T-helper 17 cell (primary cell): ENCODE measurements at places on chromosomes 7 and 10.

DNA sequence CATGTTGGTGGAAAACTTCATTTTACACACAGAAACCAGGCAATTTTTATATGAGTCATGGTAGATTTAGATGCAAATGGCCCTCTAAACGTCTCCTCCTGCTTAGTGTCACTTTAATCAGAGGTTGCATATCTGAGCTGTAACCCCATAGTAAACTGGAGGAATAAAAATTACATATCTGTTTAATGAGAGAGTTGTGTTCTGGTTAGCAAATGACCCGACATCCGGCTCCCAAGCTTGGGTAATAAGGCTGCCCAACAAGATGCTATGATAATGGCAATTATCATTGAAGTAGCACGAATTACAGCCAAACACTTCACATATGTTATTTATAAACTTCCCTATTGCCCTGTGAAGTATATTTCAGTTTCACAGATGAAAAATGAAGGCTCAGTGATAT lies 10.6 kb upstream of the ADAM12 start:
- DNase-seq, result no peak

- no peak for DNase-seq
These were observed 96.4 kb upstream of the AOAH start for GRCh38 chr7:36820527-36821170.

GRCh38 chr10:6068422-6068821 lies 6.3 kb upstream of the IL2RA start:
- DNase-seq, result no peak

- no peak for DNase-seq
These were observed 42.6 kb upstream of the ECHDC3 start for GRCh38 chr10:11699550-11700097.

DNA sequence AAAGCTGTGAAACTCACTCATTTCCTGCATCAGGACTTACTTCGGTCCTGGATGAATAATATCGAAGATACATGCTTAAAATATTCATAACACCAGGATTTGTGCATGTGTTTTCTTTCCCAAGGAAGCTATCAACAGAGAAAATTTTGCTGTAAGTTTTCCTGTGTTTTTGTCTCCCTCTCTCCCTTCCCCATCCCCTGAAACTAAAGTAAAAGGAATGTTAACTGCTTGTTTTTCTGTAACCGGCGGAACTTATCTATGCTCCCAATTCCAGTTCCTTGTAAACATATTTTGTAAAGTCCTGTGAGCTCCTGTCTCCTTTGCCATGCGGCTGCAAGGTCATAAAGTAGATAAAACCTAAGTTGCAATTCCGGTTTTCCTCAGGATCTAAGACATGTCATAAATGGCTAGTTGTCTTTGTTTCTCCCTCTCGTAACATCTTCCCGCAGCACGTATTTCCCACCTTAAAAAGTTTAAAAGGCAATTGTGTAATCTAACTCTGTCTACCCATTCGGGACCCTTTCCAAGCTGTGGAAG lies 79.0 kb upstream of the POM121L12 start:
- no peak for DNase-seq
